ENCODE measurements at places on chromosomes 1 and 21. TPM values are rescaled to one million over a fixed set of nuclear protein-coding genes. Genes with fewer than 3 reads are reported as not detected.

Gene UBE2J2
- total RNA-seq = 92.9 TPM

Gene L1TD1
- not detected for total RNA-seq

Gene CROCC
- total RNA-seq = 84.9 TPM

Gene CTSS
- 119 TPM for total RNA-seq

Gene CHD1L
- total RNA-seq = 31.6 TPM

- H3K4me1 ChIP-seq = peaks cover 11% of the 10 kb centered on the region
- no peak overlapping the region for H3K27ac ChIP-seq
- no peak overlapping the region for H3K4me3 ChIP-seq
Measured at GRCh38 chr1:23904748-23905357, 8.3 kb downstream of the CNR2 start.

DNA sequence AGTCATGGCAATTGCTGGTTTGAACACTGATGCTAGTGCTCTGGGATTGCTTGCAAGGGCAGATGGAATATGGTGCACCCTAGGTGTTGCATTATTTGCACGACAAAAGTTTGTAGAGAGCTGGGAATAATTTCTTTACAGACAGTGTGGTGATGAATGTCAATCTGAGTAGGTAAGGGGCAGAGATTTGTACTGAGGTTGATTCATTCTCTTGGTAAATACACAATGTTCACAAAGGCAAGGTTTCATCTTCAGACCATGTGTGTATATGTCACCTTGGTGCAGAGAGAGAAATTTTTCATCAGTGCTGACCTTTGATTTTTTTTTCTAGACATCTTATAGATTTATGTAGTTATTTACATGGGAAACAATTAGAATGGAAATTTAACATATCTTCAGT lies 5.0 kb downstream of the PTPRC start:
- H3K4me1 ChIP-seq = peaks cover 57% of the 10 kb centered on the region
- H3K36me3 ChIP-seq = peaks cover 28% of the 10 kb centered on the region
- peak overlapping the region; percentile 83 for H3K27ac ChIP-seq
- DNase-seq = no peak

- H3K27ac ChIP-seq = no peak overlapping the region
- H3K4me3 ChIP-seq = no peak overlapping the region
- H3K4me1 ChIP-seq = peaks cover 5% of the 10 kb centered on the region
- no peak for DNase-seq
- no peaks in the 10 kb centered on the region for H3K27me3 ChIP-seq
Measured at GRCh38 chr1:212664409-212665199, 35.0 kb downstream of the BATF3 start.

DNA sequence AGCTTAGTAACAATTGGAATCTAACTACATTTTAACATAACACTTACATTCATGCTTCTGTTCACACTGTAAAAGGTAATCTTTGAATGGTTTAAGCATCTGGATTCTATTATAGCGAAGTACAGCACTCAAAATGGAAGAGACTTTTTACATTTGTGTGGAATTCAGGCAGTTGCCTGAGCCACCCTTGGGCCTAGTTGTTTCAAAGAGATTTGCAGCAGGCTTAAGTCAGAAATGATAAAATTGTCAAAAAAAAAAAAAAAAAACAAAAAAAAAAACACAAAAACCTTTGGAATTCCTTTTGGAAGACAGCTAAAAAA lies 199.9 kb downstream of the LYPLAL1 start:
- no peaks in the 10 kb centered on the region for H3K36me3 ChIP-seq
- H3K4me3 ChIP-seq = no peak overlapping the region
- no peak overlapping the region for H3K27ac ChIP-seq
- DNase-seq = no peak
- H3K27me3 ChIP-seq = no peaks in the 10 kb centered on the region

DNA sequence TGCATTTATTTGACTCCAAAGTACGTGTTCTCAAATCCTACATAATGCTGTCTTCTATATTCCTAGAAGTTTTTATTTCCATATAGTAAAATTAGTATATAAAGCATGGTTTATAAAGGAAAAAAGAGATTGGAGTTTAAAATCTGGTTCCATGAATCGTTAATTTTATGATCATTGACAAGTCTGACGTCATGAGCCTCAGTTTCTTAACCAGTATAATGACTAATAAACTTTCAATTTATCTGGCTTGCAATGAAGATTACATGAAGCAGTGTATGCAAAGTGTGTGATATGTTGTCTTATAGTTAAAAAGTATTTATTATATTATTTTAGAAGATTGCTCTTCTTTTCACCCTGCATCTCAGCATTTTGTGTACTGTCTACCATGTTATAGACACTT lies 421.4 kb upstream of the LRRC7 start:
- H3K4me1 ChIP-seq = no peaks in the 10 kb centered on the region
- no peaks in the 10 kb centered on the region for H3K27me3 ChIP-seq
- no peak overlapping the region for H3K4me3 ChIP-seq
- DNase-seq = no peak

DNA sequence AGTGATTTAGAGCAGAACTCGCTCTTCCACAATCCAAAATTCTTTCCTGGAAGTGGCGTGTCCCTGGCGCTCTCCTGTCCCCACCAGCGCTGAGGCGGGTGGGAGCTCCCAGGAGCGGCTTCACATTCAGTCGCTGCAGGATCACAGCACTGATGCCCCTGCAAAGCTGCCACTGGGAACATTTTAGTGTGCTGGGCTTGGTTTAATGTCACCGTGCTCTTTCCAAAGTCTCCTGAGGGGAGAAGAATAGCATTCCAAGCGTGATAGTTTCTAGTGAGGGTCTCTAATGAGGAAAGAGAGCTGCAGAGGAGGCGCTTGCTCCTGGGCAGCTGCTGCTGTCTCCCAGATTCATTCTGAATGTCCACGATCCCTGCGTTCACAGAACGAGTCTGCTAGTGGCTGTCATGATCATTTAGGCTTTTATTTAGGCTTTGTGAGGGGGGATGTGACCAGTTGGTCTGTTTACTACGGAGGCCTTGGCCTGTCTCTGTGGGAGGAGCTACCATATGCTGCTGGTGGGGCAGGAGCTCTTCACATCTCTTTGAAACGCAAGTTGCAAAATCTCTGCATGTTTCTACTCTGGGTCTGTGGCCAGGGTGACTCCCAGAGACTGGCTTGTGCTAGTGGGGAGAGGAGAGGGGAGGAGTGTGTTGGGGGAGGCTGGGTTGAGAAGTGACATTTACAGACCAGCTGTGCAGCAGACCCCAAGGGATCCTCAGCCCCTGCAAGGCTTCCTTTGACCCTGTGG lies 23.4 kb downstream of the OLFML3 start:
- DNase-seq = no peak
- H3K27ac ChIP-seq = no peak overlapping the region
- H3K27me3 ChIP-seq = no peaks in the 10 kb centered on the region
- no peak overlapping the region for H3K4me3 ChIP-seq

- H3K27me3 ChIP-seq = no peaks in the 10 kb centered on the region
- no peaks in the 10 kb centered on the region for H3K36me3 ChIP-seq
- DNase-seq = no peak
- H3K4me3 ChIP-seq = no peak overlapping the region
- H3K4me1 ChIP-seq = no peaks in the 10 kb centered on the region
Measured at GRCh38 chr1:214106375-214106774, 118.6 kb downstream of the PROX1 start.

DNA sequence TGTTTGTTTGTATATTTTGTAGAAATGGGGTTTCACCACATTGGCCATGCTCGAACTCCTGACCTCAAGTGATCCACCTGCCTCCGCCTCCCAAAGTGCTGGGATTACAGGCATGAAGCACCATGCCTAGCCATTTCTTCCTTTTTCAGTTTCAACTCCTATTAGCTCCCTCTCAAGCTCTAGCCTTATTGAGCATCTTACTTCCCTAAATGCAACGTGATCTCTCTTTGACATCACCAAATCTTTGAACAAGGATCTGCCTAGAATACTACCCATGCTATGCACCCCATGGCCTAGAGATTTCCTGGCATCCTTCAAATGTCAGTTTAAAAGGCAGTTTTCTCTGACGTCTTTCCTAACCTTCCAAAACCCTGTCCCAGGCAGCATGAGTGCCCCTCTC lies 91.1 kb upstream of the NR5A2 start:
- H3K27ac ChIP-seq = no peak overlapping the region
- H3K4me3 ChIP-seq = no peak overlapping the region
- no peak for DNase-seq
- H3K36me3 ChIP-seq = no peaks in the 10 kb centered on the region
- no peaks in the 10 kb centered on the region for H3K4me1 ChIP-seq
- peaks cover 4% of the 10 kb centered on the region for H3K27me3 ChIP-seq

- H3K27me3 ChIP-seq = no peaks in the 10 kb centered on the region
- H3K36me3 ChIP-seq = no peaks in the 10 kb centered on the region
- no peak overlapping the region for H3K4me3 ChIP-seq
- H3K27ac ChIP-seq = no peak overlapping the region
Measured at GRCh38 chr1:61104220-61104671, 21.9 kb downstream of the NFIA start.

- H3K36me3 ChIP-seq = no peaks in the 10 kb centered on the region
- no peak for DNase-seq
- H3K27me3 ChIP-seq = no peaks in the 10 kb centered on the region
- H3K4me1 ChIP-seq = no peaks in the 10 kb centered on the region
- H3K27ac ChIP-seq = no peak overlapping the region
- H3K4me3 ChIP-seq = no peak overlapping the region
Measured at GRCh38 chr1:11358984-11359383, 86.0 kb downstream of the UBIAD1 start.

- H3K36me3 ChIP-seq = no peaks in the 10 kb centered on the region
- DNase-seq = peak; percentile 40
Measured at GRCh38 chr1:101136739-101137138, 100.1 kb upstream of the S1PR1 start.

DNA sequence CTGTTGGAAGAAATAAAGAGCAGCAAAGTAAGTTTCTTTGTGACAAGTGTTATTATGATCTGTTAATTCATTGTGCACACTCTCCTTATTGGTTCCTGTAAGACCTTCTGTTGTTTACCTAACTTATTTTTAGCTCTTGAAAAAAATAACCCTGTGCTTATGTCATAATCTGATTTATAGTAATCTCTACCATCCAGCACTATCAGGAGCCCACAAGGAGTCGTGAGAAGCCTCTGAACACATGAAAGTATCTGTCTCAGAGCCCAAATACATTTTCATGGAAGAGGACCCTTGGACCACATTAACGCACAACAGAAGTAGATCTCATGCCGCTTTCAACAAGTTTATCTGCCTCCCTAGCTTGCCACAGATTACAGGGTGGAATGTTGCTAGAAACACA lies 45.8 kb downstream of the CENPF start:
- H3K4me3 ChIP-seq = no peak overlapping the region
- no peaks in the 10 kb centered on the region for H3K27me3 ChIP-seq
- no peak for DNase-seq
- no peaks in the 10 kb centered on the region for H3K36me3 ChIP-seq
- no peak overlapping the region for H3K27ac ChIP-seq

- no peaks in the 10 kb centered on the region for H3K27me3 ChIP-seq
- H3K36me3 ChIP-seq = no peaks in the 10 kb centered on the region
- DNase-seq = no peak
- H3K4me3 ChIP-seq = no peak overlapping the region
- H3K4me1 ChIP-seq = peaks cover 2% of the 10 kb centered on the region
Measured at GRCh38 chr1:59976194-59977074, 49.9 kb upstream of the CYP2J2 start.

DNA sequence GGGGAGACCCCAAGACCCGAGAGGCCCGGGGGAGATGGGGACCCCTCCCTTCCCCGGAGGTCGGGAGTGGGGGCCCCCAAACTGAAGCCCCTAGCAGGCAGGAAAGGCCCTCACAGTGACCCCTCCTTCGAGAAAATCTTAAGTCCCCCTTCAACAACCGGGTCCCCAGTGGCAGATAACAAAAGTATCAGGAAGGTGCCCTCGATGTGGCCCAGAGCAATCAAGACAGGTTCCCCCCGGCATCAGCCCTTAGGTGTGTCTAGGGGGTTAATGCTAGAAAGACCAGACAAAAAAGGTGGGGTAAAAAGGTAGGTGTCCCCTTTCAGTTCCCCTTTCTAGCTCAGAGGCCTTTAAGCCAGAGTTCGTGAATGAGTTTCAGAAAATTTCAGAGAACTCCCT lies 282 bp upstream of the ECE1 start:
- H3K27ac ChIP-seq = peak overlapping the region; percentile 68
- H3K27me3 ChIP-seq = no peaks in the 10 kb centered on the region
- DNase-seq = peak; percentile 37
- H3K36me3 ChIP-seq = no peaks in the 10 kb centered on the region
- peak overlapping the region; percentile 69 for H3K4me3 ChIP-seq

GRCh38 chr1:204331847-204332487 lies 27.8 kb downstream of the PLEKHA6 start:
- H3K36me3 ChIP-seq = no peaks in the 10 kb centered on the region
- no peak for DNase-seq
- H3K27me3 ChIP-seq = no peaks in the 10 kb centered on the region
- no peaks in the 10 kb centered on the region for H3K4me1 ChIP-seq
- H3K27ac ChIP-seq = no peak overlapping the region
- no peak overlapping the region for H3K4me3 ChIP-seq

- no peak overlapping the region for H3K4me3 ChIP-seq
- no peaks in the 10 kb centered on the region for H3K4me1 ChIP-seq
Measured at GRCh38 chr21:43764576-43765495, 11.3 kb downstream of the CSTB start.

DNA sequence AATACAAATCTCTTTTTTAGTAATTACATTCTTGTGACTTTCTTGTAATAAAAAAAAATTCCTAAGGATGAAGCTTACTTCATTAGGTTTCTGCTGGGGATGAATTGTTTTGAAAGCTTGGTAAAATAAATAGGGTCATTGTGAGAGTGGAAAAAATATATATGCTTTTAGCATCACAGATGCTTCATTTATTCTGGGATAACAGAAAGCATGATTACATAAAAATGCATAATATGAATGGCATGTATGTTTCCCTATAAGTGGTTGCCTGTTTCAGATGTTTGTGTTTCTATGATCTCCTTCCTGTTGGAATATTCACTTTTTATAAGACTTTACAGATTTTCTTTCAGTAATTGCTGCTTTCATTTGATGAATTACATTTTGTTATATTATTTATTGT lies 42.3 kb downstream of the HMCN1 start:
- DNase-seq = no peak
- H3K27me3 ChIP-seq = no peaks in the 10 kb centered on the region
- no peak overlapping the region for H3K4me3 ChIP-seq
- H3K4me1 ChIP-seq = no peaks in the 10 kb centered on the region
- H3K27ac ChIP-seq = no peak overlapping the region
